Muscle of arm (tissue), 14 donors: ENCODE measurements at places on chromosomes 16 and 17. TPM values are rescaled to one million over a fixed set of nuclear protein-coding genes. Genes with fewer than 3 reads are reported as not detected.

The MYH13 gene
- 1.1 TPM for polyA plus RNA-seq

DNA sequence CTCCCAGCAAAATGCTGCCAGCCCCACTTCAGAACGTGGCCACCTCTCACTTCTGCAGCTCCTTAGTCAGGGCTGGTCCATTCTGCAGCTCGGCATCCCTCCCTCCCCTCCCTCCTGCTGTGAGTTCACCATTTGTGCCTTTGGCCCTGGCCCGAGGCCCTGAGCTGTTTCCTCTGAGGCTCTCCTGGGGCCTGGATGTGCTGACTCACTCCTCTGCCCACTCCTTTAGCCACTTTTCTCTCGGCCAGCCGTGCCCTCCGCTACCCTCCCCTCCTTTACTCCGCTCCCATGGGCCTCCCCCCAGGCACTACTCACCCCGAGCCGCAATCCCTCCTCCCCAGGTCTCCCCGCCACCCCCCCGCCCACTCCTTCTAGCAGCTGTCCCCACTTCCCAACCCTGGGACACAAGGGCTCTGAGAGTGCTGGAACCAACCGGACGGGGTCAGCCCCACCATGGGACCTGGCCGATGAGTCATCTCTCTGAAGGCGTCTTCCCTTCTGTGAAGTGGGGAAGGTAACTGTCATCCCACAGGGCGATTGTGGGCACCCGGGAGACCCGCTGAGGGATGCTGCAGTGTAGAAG, 11.5 kb downstream of the KCNG4 start:
- DNase-seq, result peak; percentile 71

DNA sequence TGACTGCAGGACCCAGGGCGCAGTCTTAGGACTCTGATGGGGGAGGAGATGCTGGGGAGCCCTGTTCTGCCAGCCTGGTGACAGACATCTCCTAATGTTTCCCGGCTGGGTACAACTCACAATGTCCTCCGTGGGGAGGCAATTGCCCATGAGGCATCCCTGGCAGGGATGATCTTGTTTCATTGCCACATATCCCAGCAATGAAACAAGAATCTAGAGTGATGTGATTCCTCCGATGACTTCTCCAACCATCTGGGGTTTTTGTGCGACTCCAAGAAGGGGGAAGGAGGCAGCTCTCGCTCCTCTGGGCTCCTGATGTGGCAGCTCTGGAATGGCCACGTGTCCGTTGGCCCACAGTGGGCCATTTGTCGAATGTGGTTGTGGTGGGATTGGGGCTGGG, 255.8 kb downstream of the SEC14L1 start:
- no peak for DNase-seq

The NUPR1 gene
- polyA plus RNA-seq, result 28.5 TPM

The OR3A1 gene
- polyA plus RNA-seq, result not detected

DNA sequence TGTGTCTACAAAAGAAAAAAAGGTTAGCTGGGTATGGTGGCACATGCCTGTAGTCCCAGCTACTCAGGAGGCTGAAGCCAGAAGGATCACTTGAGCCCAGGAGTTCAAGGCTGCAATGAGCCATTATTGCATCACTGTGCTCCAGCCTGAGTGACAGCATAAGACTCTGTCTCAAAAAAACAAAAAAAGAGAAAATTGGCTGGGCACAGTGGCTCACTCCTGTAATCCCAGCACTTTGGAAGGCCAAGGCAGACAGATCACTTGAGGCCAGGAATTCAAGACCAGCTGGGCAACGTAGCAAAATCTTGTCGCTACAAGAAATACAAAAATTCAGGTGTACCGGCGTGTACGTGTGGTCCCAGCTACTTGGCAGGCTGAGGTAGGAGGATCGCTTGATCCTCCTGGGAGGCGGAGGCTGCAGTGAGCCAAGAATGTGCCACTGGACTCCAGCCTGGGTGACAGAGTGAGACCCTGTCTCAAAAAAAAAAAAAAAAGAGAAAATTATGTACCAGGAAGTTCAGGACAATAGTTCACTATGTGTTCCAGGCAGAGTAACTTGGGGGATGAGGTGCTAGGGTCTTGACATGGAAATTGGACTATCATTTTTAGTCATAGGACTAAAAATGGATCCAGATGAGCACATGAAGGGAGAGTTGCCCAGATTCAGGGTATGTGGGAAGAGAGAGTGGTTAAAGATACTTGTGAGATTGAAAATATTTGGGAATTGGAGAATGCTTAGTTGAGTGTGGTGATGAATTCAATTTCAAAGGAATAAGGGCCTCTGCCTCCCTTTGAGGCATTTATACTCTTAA, 11.0 kb downstream of the ALDH3A2 start:
- no peak for DNase-seq

The RAMP2 gene
- 69.0 TPM for polyA plus RNA-seq
